ENCODE measurements at places on chromosomes 2 and 18. TPM values are rescaled to one million over a fixed set of nuclear protein-coding genes. Genes with fewer than 3 reads are reported as not detected.

The LYPD6B gene
- 2.8 TPM for total RNA-seq

The TMEM169 gene
- 15.9 TPM for total RNA-seq

The IL1F10 gene
- not detected for total RNA-seq

The DSG1 gene
- 0.45 TPM for total RNA-seq

The POMC gene
- total RNA-seq, result 0.18 TPM

Data from motor neuron (in vitro differentiated cells).